Natural killer cell (primary cell): ENCODE measurements at places on chromosomes 6 and 20.

GRCh38 chr6:11043961-11044711 is at the start of gene ELOVL2:
ELOVL2 (minus strand) TSS chr6:11044305; CDS start chr6:11044230, 75 bp downstream.
- DNase-seq: peak; percentile 28

GRCh38 chr20:10935658-10936402 is 262.0 kb upstream of the JAG1 start:
- DNase-seq: no peak

- DNase-seq: no peak
Observed at GRCh38 chr6:156786652-156787051, 9.5 kb downstream of the ARID1B start.

- DNase-seq: no peak
Observed at GRCh38 chr6:191487-192312, 100.6 kb upstream of the DUSP22 start.

DNA sequence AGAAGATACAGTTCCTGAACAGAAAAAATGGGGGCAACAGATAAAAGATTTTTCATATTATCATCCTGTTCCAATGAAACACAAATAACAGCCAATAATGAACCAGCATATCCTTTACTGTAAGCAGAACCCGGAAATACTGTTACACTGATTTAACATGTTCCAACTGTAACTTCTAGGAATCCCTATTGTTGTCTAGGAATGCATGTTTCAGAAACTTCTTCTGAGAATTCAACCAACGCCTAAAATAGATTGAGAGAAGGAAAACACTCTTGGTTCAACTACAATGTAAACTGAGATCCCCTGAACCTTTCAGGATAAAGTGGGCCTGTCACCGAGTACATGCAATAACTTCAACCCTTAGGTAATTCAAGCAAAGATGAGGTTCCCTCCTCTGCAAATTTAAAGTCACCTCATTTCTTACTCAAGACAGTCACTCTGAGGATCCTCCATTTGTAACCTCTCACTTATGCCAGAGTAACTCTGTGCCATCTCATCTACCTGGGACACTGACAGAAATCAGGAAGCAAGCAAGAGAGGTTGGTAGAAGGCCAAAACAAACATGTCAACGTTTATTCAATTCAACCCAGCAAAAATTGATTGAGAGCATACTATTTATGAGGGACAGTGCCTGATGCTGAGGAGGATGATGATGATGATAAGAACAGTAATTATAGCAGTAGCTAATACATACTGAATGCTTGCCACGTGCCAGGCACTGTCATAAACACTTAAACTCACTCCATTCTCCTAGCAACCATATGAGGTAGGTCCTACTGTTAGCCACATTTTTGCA is 14.1 kb downstream of the UBE3D start:
- no peak for DNase-seq

DNA sequence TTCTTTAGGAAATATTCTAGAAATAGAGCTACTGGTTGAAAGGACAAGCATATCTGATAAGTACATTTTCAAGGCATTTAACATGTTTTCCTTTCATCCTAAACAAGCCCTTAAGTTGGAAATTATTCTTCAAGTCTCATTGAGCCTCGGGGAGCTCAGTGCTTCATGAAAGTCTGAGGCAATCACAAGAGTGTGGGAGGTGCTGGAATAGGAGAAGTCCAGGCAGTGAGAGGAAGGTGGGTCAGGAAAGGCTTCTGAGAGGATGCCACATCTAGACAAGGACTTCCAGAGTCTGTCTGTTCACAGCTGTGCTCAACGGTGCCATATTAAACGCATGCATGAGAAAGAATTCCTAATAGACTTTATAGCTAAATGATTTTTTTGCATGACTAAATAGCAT is 69.8 kb downstream of the CD83 start:
- DNase-seq: no peak

DNA sequence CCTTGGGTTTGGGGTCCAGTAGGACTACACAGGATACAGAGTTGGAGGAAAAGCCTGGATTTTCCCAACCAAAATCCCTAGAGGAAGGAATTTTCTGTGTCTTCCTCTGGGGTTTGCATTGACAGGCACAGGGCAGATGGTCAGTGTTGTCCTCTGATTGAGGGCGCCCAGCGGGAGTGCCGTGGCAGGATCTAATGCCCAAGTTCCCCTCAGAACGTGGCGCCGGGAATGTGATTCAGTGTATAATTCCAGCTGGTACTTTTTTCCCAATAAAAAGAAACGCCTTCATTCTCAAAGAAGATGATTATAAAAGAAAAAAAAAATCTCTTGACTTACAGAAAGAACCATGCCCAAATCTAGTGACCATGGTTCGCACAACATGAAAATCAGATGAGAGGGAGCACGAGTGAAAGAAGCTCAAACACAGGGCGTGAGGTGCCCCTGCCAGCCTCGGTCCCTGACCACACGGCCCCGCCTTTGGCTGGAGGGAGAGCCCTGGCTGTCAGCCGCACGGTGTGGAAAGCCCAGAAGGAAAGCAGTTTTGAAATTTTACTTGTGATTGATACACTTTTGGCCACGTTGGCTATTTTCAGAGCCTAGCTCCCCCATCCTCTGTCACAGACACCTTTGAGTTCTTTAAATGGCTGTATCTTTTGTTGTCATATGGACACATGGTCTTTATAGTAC is 31.6 kb downstream of the VEGFA start:
- DNase-seq: no peak

GRCh38 chr6:3565291-3565690 is 108.4 kb upstream of the SLC22A23 start:
- DNase-seq: no peak

DNA sequence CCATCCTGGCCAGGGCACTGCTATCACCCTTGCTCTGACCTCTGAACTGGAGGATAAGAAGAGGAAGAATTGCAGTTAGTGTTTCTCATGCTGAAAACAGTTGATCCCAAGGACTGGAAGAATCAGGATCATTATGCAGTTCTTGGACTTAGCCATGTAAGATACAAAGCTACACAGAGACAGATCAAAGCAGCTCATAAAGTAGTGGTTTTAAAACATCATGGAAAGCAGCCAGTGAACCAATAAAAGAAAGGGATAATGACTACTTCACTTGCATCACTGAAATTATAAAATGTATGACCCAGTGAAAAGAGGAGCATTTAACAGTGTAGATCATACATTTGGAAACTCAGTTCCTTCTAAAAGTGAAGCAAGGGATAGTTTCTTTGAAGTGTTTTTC is 47.7 kb downstream of the DNAH8 start:
- DNase-seq: no peak
